HAP-1 (cell line): ENCODE measurements at places on chromosomes 12 and 14.

GRCh38 chr12:10716704-10717315 is 6.3 kb downstream of the YBX3 start:
- peak; percentile 76 for DNase-seq

DNA sequence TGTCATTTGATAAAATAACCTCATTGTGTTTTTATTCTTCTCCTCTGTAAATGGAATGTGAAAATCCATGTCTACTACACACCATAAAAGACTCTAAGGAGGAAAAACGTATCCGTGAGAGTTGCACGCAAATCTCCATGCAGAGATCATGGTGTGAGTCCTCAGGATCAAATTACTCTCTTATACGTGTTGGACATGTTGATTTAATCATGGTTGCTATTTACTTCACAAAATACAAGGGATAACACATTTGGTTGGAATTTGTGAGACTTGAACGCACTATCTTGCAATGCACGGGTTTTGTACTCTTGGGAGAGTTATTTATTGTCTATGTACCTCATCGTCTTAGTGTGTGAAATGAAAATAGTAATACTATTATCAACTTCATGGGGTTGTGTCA is 128.0 kb upstream of the RASSF8 start:
- DNase-seq, result no peak

- DNase-seq, result no peak
These were observed 11.6 kb downstream of the RAP1B start for GRCh38 chr12:68622250-68622649.

GRCh38 chr12:4225571-4225970 is 48.0 kb upstream of the CCND2 start:
- no peak for DNase-seq

DNA sequence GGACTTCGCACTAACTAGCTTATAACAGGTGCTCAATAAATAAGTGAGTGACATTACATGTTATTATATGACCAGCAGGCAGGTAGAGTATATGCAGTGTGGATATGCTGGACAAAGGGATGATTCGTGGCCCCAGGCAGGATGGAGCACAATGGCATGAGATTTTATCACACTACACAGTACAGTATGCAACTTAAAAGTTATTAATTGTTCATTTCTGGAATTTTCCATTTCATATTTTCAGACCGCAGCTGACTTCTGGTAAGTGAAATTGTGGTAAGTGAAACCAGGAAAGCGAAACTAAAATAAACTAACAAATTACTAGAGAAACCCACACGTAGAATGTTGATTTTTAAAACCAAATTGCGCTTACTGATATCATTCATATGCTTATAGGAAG is 3.3 kb downstream of the PARP11 start:
- DNase-seq, result no peak

DNA sequence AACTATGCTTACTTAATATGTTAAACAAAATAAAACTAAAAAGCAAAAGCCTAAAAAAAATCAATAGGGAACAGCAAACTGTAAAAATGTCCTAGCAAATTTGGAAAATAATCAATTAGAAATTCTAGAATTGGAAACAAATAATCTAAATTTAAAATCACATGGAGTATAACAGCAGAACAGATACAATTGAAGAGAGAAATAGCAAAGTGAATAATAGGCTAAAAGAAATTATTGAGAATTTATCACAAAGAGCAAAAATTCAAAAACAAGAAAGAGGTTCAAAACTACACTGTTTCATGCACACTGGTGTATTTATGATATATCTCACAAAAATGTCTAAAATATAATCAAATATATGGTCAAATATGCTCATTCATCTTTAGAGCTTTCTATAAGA is 231.9 kb downstream of the GPHN start:
- no peak for DNase-seq

- no peak for DNase-seq
These were observed 3.1 kb downstream of the CEP170B start for GRCh38 chr14:104868060-104868740.
